ENCODE measurements at places on chromosomes 5 and 9.

GRCh38 chr5:113163328-113163727 is 186.7 kb downstream of the DCP2 start:
- no peak for DNase-seq

DNA sequence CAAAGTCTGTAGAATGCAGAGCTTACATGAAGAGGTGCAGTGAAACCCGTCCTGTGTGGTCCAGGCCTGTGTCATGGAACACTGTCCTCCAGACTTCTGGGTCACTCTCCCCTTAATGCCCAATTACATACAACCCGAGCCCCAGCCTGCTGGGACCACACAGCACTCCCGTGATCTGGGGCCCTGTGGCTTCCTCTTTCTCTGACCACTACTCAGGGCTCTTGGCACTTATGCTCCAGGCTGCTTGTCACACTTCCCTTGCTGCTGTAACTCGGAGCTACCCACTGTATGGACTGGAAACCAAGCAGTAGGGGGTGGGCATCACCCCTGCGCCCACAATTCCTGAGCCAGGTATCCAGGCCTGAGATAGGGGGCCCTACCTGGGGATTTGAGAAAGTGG is 10.3 kb upstream of the IL3 start:
- DNase-seq: no peak

GRCh38 chr5:176320577-176320976 is 41.0 kb downstream of the KIAA1191 start:
- no peak for DNase-seq

GRCh38 chr5:141848744-141849414 is 29.3 kb downstream of the PCDH1 start:
- no peak for DNase-seq

GRCh38 chr5:10482791-10483530 is 41.3 kb downstream of the ROPN1L start:
- no peak for DNase-seq

DNA sequence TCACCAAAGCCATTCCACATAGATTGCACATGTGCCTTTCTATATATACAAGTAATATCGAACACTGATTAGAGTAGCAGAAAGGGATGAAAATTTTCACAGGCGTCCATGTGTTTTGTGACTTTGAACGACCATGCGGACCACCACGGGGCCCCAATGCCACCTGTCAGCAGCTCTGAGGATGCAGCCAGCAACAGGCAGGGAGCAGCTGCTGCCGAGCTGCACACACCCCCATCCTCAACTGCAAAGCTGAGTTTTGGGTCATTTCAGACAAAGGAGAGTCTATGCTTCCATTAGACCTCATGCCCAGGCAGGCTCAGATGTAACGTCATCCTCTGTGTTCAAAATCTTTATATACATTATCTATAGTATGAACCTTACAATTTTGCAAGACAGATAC is 503.8 kb downstream of the IRX1 start:
- no peak for DNase-seq

- no peak for DNase-seq
Measured at GRCh38 chr5:74166064-74166463, 474.5 kb downstream of the ENC1 start.

- DNase-seq: no peak
Measured at GRCh38 chr9:91412941-91413340, 10.7 kb downstream of the NFIL3 start.

- no peak for DNase-seq
Measured at GRCh38 chr5:132819468-132819867, 6.4 kb downstream of the SOWAHA start.

- DNase-seq: no peak
Measured at GRCh38 chr5:100779669-100780375, 123.3 kb downstream of the ST8SIA4 start.

- no peak for DNase-seq
Measured at GRCh38 chr9:136493567-136493971, 10.7 kb upstream of the SEC16A start.

DNA sequence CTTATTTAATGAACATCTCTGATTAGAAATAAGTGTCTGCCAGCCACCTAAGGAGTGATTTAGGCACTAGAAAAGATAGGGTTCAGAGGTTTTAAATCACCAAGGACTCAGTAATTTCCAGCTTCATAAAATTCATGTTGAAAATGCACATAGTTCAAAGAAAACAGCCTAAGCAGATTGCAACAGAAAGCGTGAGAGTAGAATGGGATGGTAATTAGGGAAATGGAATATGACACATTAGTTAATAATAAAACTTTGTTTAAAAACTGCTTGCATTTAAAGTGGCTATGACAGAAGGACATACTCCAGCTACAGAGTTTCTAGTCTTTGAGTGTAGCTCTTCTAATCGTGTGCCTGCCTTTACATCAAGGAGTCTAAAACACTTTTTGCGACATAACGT is 490.8 kb downstream of the TLE4 start:
- no peak for DNase-seq

DNA sequence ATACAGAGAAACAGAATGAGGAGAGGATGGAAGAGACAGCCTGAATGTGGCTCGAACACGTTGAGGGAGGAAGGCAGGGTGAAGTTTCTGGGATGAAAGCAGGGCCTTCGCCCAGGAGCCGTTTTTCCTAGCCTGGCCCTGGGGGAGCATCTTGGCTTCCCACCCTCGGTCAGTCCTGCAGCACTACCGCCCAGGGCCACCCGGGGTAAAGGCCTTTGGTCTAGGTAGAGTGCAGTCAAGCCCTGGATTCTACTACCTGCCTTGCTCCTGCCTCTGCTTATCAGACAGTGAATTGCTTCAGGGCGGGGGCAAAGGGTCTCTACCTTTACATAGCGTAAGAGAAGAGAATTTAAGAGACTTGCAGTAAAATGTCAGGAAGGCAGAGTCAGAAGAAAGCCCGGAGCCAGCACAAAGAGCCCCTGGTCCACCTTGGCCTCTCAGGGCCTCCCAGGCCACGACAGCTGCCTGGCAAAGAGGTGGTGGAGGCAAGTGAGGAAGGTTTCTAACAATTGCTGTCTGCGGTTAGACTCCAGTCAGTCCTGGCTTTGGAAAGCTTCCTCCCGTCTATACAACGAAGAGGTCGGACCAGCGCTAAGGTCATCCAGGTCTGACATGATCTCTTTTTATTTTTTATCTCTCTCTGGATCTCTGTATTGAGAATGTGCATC is 17.9 kb downstream of the COL15A1 start:
- DNase-seq: no peak

DNA sequence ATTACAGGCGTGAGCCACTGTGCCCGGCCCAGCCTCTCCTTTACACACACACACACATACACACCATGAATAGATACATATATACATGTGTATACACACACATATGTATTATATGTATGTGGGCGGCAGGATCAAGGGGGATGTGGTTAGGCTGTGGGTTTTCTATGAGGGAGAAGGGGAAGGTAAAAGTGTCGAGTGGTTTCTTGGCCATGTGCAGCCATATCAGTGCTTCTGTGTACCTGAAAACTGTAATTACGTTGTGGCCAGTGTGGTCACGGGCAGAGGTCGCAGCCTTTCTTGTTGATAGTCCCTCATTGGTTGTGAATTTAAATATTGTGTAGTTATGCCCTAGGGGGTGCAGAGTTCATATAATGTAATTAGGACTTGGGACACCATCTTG is 16.5 kb downstream of the CDK20 start:
- DNase-seq: no peak

DNA sequence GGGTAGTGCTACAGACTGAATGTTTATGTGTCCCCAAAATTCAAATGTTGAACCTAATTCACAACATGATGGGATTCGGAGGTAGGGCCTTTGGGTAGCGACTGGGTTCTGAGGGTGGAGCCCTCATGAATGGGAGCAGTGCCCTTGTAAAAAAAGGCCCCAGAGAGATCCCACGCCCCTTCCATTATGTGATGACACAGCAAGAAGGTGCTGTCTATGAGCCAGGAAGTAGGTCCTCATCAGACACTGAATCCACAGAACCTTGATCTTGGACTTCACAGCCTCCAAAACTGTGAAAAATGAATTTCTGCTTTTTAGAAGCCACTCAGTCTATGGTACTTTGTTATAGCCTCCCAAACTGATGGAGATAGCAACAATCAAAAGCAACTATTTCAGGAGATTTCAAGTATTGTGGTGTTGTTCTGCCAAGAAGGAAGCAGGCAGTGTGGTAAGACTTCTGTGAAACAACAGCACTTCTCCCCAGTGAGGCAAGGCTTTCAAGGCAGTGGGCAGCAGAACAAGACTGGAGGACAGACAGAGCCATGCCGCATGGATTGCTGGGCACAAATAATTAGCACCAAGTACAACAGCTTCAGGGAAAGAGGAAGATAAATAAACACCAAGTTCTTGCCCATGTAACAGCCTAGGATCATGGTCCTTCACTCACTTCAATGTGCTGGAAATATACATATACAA is 76.1 kb downstream of the OR2K2 start:
- DNase-seq: no peak

- no peak for DNase-seq
Measured at GRCh38 chr5:133900534-133901270, 67.7 kb downstream of the C5orf15 start.

DNA sequence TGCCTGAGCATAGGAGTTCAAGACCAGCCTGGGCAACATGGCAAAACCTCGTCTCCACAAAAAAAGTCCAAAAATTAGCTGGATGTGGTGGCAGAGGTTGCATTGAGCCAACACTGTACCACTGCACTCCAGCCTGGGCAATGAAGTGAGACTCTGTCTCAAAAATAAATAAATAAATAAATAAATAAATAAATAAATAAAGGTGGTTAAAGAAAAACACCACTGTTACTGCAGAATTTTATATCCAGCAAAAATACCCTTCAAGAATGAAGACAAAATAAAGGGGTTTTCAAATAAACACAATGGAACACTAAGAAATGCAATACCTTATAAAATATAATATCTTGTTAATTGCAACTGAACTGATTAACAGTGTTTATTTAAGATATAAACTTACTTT is 150.2 kb upstream of the TBCA start:
- DNase-seq: no peak
